Stimulated activated CD4-positive, alpha-beta T cell treated with anti-CD3 and anti-CD28 coated beads, Interleukin-1b, Interleukin-23, amount 100 ng/mL, for 1 hour (primary cell): ENCODE measurements at places on chromosomes 16 and 17.

- DNase-seq = no peak
These were observed 2.7 kb upstream of the CUEDC1 start for GRCh38 chr17:57957886-57958285.

DNA sequence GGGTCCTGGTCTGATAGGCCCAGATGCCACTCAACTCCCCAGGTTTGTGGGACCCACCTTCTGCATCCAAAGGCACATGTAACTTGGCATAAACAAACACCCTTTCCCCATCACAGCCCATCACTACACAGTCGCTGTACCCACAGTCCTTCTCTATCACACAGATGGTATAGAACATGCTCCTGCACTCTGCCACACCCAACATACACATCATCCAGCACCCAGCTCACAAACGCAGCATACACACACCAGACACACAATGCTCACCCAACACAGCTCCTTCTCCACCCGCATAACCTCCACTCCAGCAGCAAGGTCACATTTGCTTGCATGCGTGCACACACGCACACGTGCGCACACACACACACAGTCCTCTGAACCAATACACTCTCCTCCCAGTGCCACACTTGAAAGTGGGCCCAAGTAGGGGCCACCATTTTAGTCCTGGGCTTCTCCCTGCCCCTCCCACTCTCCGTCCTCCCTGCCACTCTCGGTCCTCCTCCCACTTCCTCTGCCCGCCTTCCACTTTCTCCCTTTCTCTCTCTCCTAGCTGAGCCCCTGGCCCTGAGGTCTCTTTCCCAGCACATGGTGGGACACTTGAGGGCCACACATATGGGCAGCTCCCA is 8.5 kb upstream of the TMEM92 start:
- DNase-seq = no peak

DNA sequence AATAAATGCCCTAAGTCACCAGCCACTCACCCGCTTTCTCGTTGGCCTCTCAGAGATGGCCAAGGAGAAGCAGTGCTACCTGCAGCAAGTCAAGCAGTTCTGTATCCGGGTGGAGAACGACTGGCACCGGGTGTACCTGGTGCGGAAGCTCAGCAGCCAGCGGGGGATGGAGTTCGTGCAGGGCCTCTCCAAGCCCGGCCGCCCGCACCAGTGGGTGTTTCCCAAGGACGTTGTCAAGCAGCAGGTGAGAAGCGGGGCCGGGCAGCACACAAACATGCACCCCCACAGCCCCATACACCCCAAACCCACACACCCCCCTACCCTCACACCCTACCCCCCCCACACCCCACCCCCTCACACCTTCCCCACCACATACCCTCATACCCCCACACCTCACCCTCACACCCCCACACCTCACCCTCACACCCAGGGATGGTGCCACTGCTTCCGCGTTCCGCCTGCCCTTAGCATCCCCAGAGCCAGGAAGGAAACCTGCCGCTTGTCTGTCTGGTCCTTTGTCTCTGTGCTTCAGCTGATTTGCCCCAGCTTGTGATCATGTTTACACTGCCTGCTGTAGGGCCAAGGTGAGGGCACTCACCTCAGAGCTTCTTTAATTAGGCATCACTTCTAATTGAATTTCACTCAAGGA is 41.9 kb upstream of the ENDOV start:
- DNase-seq = no peak

GRCh38 chr16:87847785-87848675 is 21.3 kb downstream of the SLC7A5 start:
- no peak for DNase-seq

DNA sequence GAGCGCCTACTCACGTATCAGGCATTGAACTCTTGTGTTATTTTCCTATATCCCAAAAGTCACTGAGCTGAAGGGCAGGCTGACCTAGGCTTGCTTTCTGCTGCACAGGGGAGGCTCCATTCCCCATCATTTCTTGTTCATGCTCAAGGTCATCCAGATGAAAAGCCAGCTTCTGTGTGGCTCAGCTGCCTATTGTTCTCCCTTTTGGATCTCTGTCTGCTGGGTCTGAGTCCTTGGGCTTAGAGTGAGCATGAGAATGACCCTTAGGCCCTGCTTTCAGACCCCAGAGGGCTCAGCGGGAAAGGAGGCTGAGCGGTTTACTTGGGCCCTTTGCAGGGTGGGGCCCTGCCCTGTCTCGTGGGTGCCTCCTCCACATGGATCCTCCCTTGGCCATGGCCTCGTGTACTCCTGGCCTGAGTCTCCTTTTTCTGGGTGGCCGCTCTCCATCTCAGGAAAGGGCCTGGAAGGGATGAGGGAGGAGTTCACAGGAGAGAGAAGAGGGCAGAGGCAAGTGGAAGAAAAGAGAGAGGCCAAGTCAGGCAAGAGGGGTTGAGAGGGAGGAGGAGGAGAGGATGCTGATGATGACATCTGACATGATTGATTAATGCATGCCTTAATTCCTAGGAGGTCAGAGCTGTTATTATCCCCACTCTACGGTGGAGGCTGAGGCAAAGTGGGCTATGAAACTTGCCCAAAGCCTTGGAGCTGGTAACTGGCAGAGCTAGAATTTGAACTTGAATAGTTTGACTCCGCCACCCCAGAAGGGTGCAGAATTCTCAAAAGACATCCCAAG is 19.8 kb upstream of the MAP3K14 start:
- DNase-seq = no peak

DNA sequence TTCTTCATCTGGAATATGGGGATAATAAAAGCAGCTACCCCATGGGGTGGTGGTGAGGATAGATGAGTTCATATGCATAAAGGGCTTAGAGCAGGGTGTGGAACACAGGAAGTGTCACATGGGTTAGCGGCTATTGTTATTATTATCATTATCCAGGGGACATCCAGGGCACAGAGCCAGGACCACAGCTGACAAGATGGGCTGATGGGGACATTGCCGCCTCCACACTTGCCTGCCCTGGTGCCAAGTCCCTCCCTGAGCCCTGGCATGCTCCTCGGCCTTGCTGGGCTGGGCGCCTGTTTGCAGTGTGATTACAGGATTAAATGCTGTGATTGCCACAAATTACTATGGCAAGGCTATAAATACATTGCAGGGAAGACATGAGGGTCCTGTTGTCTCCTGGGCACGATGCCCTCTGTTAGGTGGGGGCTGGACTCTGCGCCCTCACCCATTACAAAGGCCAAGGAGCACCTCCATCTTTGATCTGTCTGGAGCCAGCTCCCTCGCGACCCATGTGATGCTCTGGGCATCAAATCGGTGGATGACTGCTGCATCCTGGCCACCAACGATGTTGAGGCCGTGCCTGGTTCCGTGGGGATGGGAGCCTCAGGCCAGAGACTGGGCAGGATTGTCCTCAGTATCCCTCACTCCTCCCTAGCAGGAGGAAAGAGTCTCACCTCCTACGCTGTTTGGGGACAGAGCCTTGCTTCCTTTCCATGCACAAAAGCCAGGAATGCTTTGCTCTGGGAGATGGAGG is 43.2 kb downstream of the PIMREG start:
- no peak for DNase-seq
